ENCODE measurements at places on chromosomes 2 and 18.

DNA sequence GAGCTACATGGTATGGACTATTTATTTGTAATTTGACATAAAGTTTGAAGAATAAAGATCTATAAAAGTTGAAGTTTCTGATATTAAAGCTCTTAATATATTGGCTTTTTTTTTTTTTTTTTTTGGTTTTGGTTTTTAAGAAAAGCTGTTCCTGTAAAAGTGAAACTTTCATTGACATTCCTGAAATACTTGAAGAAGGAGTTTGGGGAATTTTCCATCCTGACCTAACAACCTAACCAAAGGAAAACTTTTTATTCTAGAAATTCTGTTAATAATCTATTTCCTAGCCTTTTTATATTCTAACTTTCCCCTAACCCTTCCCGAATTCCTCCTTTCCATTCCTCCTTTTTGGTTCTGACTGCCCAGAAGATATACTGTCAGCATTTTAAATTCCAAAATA is 83.7 kb downstream of the ACSL3 start:
- DNase-seq, result no peak

DNA sequence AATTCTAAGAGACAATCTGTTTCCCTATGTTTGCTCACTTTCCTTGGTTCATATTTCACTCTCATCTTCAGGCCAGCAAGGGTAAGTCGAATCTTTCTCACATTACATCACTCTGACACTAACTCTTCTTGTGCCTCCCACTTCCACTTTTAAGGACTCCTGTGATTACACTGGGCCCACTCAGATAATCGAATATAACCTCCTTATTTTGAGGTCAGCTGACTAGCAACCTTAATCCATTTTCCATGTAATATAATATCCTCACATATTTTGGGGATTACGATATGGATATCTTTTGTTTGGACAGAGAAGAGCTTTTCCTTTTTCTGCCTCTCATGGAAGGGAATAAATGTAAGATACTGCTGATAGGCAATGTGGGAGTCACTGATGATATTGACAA is 2015.7 kb upstream of the LRRTM1 start:
- DNase-seq, result no peak

- DNase-seq, result no peak
Measured at GRCh38 chr2:143558665-143559064, 429.4 kb downstream of the ARHGAP15 start.

DNA sequence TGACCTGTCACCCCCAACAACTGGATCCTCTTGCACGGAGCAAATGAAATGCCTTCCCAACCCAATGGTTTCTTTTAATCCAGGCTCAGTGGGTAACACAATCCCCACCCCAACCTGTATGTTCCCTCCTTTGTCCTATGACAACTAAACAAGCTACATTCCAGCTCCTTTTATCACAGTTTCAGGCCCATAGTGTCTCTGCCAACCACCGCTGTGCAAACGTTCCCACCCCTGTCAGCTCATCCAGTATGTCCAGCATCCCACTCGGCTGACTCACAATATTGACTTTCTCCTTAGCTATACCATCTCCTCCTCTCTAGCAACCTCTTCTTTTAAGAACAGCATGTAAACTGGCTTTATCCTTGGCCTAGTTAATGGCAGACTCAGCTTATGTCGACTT is 117.9 kb upstream of the PPP1CB start:
- DNase-seq, result no peak

GRCh38 chr2:53852532-53852931 is 7.2 kb downstream of the GPR75 start:
- DNase-seq, result no peak

DNA sequence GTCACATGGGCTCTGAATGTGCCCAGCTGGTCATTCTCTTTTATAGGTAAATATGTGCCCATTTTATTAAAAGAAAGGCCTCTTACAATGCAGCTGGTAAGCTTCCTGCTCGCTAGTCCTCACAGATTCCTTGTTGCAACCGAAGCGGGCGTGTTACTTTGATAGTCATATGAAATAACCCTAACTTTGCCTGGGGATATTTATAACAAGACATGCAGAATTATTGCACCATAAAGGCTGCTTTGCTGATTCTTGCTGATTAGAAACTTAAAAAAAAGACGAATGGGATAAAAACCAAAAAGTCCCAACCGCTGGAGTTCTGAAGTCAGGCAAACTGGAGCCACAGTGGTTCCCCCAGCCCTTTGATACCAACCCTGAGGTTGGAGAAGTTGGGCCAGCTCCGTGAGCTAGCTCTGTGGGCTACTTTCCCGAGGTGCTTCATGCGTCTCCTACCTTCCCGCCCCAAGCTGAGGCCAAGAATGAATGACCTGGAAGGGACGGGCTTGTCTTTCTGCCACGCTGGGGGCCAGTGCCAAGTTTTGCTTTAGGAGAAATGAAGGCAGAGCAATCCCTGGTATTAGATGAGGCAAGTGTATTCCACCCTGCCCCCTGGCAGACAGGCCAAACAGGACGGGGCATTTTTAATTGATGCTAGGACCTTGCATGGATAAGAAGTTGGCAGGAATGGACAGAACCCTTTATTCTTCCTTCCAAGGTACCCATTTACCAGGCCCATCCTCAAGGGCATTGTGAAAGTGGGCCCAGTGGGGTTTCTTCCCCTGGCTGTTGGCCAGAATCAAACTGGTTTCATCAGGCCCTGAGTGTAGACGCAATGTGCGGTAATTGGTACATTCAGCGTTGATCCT is 140.4 kb downstream of the KCTD1 start:
- no peak for DNase-seq

DNA sequence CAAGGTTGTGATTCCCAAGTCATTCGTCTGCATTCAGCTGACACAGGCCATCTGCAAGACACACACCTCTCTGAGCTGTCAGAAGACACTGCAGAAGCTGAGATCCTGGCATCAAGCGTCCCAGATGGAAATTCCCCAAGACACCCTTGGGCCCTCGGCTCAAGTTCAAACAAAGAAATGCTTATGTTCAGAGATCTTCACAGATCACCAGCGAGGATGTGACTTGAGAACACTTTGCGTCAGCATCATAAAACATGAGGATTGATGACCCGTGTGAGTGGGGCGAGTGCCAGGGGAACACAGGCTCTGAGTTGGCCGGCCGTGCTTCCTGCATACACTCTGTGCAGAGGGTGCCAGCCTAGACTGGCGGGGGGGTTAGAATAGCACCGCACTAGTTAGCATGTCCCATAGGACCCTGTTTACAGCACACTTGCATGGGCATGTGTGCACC is 36.8 kb downstream of the KCNIP3 start:
- no peak for DNase-seq

GRCh38 chr2:142031656-142032055 is 99.2 kb downstream of the LRP1B start:
- DNase-seq, result no peak

- peak; percentile 20 for DNase-seq
Measured at GRCh38 chr2:224025874-224026273, 13.2 kb downstream of the SERPINE2 start.

- DNase-seq, result no peak
Measured at GRCh38 chr2:217774232-217774631, 228.6 kb downstream of the TNS1 start.

DNA sequence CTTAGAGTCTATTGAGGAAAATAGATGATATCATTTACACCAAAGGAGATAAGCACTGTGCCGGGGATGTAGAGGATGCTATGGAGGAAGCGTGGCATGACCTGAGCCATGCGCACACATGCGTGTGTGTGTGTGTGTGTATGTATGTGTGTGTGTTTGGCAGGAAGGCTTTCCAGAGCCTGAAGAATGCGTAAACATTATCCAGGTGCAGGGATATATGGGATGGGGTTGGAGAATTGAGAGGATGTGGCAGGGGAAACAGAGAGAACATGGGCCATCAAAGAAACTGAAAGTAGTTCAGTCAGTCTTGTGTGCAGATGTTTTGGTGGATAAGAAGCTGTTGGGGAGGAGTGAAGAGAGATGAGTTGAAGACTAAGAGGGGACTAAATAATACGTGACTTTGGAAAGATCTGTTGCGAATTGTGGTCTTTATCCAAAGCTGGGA is 9.3 kb upstream of the STAT1 start:
- DNase-seq, result no peak

- DNase-seq, result no peak
Measured at GRCh38 chr2:101251844-101252407, 760 bp upstream of the CNOT11 start.

GRCh38 chr18:3262234-3263131 is 550 bp downstream of the MYL12B start:
- DNase-seq, result no peak

DNA sequence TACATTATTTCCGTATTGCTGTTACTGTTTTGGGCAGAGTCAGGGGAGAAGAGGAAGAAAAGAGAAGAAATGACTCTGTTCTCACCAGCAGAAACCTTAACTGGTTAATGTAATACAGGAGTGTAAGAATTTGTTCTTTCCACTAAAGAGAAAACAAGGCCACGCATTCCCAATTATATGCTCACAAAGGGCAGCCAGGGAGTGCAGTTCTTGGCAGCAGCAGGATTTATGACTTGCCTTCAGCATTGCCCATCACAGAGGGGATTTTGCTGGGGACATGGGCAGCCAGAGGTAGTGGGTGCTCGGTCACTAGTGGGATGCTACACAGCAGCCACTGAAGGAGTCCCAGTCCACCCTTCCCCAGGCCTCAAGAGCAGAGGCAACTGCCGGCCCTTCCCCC is 18.4 kb downstream of the MREG start:
- no peak for DNase-seq

GRCh38 chr18:57816208-57816954 is 13.3 kb upstream of the ATP8B1 start:
- no peak for DNase-seq

GRCh38 chr2:45680351-45680967 is 29.0 kb downstream of the PRKCE start:
- DNase-seq, result no peak

DNA sequence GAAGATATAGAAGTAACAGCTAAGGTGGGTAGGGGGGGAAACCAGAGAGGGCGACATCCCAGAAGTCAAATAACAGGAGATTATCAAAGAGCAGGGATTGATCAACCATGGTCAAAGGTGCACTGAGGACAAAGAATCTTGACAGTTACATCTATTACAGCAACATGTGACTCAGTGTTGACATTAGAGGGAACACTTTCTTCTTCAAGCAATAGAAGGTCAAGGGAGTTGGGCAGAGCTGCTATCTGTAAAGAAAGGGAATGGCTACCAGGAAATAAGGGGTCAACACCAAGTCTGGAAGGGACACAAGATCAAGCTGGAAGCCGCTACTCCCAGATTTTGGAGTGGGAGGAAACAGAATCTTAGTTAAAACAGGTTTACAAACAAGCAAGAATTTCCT is 611.0 kb downstream of the TSN start:
- DNase-seq, result no peak

GRCh38 chr2:60023256-60023985 is 530.0 kb downstream of the BCL11A start:
- DNase-seq, result no peak

GRCh38 chr2:168538534-168538933 is 82.5 kb downstream of the CERS6 start:
- DNase-seq, result no peak

DNA sequence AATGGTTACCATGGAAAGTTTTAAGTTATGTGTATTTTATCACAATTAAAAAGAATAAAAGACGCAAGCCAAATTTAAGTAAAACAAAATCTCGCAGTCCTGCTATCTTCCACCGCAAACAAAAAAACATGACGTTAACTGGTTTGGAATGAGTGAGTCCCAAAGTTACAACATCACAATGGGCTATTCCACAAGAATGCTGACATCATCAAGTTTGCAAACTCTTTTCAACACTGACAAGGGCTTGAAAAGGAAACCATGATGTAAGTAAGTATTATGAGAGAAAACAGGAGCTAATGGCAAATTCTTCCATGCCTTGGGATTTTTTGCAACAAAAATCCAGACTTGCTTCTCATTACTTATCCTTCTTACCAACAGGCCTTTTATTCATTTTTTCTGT is 31.1 kb downstream of the SIGLEC15 start:
- DNase-seq, result no peak

- no peak for DNase-seq
Measured at GRCh38 chr2:128701418-128701817, 382.8 kb upstream of the HS6ST1 start.

GRCh38 chr18:62017618-62018017 is 124.8 kb upstream of the RNF152 start:
- no peak for DNase-seq

- DNase-seq, result no peak
Measured at GRCh38 chr2:97869722-97870346, 125.9 kb downstream of the TMEM131 start.

DNA sequence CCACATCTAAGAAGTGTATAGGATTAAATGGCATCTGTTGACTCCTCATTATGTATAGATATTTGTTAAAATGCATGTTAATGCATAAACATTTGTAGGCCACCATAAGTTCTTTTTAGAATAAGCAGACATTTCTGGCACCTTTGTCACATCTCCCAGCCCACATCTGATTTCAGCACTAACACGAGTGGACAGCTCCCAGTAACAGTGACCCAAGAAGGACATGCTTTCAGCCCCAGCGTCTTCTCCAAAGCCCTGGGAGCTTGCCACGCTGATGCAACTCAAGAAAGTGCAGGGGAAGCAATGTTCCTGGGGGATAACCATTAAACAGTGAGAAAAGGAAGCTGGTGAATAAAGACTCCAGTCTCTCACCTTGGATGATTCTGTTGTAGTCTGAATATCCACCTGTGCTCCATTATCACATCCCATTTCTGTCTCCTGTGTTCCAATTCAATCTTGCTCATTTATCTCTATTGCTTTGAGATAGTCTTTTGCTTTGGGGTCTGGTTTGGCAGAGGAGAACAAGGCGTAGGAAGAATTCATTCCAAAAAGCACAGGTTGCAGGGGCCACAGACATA is 182.6 kb upstream of the THSD7B start:
- no peak for DNase-seq

DNA sequence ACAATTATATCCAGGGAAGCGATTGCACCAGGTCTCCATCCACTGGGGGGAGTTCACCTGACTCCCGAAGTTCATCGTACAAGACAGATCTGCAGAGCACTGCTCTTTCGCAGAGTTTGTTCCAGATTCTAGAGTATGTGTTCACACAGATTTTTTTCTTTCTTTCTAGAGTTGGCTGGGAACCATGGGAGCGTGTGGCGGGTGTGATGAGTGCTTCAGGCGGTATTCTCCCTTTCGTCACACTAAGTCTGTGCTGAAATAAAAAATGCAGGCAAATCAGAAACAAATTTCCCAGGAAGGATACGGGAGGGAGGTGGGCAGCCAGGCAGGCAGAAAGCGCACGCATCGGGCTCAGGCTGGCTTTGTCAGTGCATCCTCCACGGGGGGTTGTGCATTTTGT is 129.8 kb upstream of the SOX11 start:
- DNase-seq, result no peak

GRCh38 chr2:9141091-9141667 is 65.4 kb upstream of the ASAP2 start:
- DNase-seq, result no peak

- no peak for DNase-seq
Measured at GRCh38 chr18:22551536-22552151, 133.9 kb upstream of the CTAGE1 start.

GRCh38 chr2:42193722-42194187 is 24.6 kb downstream of the EML4 start:
- DNase-seq, result no peak
